ENCODE measurements at places on chromosomes 1 and 21. TPM values are rescaled to one million over a fixed set of nuclear protein-coding genes. Genes with fewer than 3 reads are reported as not detected.

GRCh38 chr1:38451541-38451993 is 405.0 kb upstream of the POU3F1 start:
- peaks cover 36% of the 10 kb centered on the region for H3K4me1 ChIP-seq
- no peak overlapping the region for H3K4me3 ChIP-seq

GRCh38 chr1:175656416-175656815 is 87.0 kb downstream of the TNR start:
- H3K4me1 ChIP-seq = no peaks in the 10 kb centered on the region
- no peaks in the 10 kb centered on the region for H3K36me3 ChIP-seq
- no peaks in the 10 kb centered on the region for H3K27me3 ChIP-seq
- no peak for DNase-seq
- H3K4me3 ChIP-seq = no peak overlapping the region
- H3K27ac ChIP-seq = no peak overlapping the region

GRCh38 chr1:36366091-36366661 is 19.5 kb downstream of the STK40 start:
- DNase-seq = peak; percentile 28
- peak overlapping the region; percentile 4 for H3K27ac ChIP-seq

- H3K4me3 ChIP-seq = no peak overlapping the region
- 0 out of 2 replicates have a peak overlapping the region, but pooled peaks have one; percentile 9 for H3K27ac ChIP-seq
- peaks cover 43% of the 10 kb centered on the region for H3K4me1 ChIP-seq
- H3K27me3 ChIP-seq = no peaks in the 10 kb centered on the region
Observed at GRCh38 chr1:1775327-1776226, 2.7 kb downstream of the NADK start.

The TNFRSF9 gene
- 5.6 TPM for total RNA-seq

The CNIH3 gene
- 7.8 TPM for total RNA-seq

The FAAH gene
- total RNA-seq = 0.74 TPM

The FLG2 gene
- not detected for total RNA-seq

The C1QTNF12 gene
- total RNA-seq = 1.8 TPM
